ENCODE measurements at places on chromosomes 3 and 15. TPM values are rescaled to one million over a fixed set of nuclear protein-coding genes. Genes with fewer than 3 reads are reported as not detected.

RSRC1 gene
- total RNA-seq, result 31.5 TPM

GPR27 gene
- total RNA-seq, result 2.7 TPM

EFHB gene
- total RNA-seq, result 1.5 TPM

GOLGA8R gene
- total RNA-seq, result 0.07 TPM

Measured in A549 treated with dexamethasone at 1 μM for 4 hours (cell line).